MCF 10A (cell line): ENCODE measurements at places on chromosomes 6 and 20. TPM values are rescaled to one million over a fixed set of nuclear protein-coding genes. Genes with fewer than 3 reads are reported as not detected.
A peak's percentile ranks its signal among the peaks of the same experiment; 100 is the strongest.

GRCh38 chr6:167420858-167421766 lies 96.2 kb downstream of the TTLL2 start:
- no peak for DNase-seq

DNA sequence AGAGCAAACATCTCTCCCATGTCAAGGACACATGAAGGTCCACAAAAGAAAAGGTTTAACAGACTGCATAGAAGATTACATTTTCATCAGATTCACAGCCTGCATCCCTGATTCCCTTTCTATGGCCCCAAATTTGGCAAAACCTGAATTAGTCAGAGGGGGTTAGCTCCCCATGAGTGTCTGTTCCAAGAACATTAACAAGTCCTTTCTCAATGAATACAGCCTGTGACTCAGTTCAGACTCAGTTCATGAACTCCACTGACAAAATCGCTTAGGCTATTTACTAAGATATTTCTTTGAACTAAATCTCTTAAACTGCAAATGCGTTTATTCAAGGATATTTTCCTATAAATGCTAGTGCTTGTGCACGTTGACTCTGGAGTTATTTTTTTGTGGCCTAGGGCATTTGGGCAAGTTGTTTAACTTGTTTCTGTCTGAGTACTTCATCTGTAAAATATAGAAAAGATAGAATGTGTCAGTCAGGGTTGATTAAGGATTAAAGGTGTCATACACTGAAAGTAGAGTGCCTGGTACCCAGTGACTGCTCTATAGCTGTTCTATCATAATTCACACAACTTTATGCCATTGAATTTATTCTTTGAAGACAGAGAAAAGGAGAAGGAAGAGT lies 422.6 kb downstream of the HTR1B start:
- DNase-seq = peak; percentile 42

DNA sequence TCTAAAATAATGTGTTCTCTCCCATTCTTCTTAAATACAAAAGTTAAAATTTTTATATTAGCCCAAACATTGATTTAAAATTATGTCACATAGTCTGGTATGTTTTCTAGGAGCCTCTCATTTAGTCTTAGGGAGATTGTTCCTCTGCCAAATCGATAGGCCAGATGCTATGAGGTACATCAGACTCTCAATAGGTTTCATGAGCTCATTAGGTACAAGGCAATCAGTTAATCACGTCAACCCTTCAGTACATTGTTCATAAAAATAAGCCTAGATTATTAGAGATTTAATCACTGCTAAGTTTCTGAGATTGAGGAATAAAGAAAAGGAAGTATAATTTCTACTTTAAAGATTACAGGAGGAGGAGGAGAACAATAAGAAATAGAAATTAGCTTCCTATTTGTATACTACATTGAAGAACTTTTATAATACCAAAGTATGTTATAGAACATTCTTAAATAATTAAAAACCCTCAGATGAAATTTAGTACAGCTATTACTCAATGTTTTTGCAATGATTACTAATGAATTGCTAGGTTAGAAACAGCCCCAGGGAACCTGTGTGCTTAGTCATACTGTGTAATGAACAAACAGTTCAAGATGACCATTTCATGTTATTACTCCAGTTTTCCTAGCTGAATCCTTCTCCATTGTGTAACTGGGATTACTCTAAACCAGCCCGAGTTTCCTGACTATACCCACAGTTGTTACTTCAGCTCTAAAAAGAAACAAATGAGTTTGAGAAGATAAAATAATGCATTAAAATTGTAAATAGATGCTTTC lies 117.0 kb downstream of the BMP5 start:
- peak; percentile 97 for DNase-seq

- no peak for DNase-seq
Observed at GRCh38 chr6:169455470-169455869, 201.8 kb upstream of the THBS2 start.

GRCh38 chr6:91697010-91697695 lies 1110.3 kb upstream of the MAP3K7 start:
- DNase-seq = peak; percentile 86

The ABHD16B gene
- total RNA-seq = not detected in 2 replicates
